Kidney capillary endothelial cell (primary cell): ENCODE measurements at places on chromosomes 16 and 17.

- DNase-seq = no peak
Measured at GRCh38 chr16:10297341-10298006, 88.4 kb upstream of the ATF7IP2 start.

DNA sequence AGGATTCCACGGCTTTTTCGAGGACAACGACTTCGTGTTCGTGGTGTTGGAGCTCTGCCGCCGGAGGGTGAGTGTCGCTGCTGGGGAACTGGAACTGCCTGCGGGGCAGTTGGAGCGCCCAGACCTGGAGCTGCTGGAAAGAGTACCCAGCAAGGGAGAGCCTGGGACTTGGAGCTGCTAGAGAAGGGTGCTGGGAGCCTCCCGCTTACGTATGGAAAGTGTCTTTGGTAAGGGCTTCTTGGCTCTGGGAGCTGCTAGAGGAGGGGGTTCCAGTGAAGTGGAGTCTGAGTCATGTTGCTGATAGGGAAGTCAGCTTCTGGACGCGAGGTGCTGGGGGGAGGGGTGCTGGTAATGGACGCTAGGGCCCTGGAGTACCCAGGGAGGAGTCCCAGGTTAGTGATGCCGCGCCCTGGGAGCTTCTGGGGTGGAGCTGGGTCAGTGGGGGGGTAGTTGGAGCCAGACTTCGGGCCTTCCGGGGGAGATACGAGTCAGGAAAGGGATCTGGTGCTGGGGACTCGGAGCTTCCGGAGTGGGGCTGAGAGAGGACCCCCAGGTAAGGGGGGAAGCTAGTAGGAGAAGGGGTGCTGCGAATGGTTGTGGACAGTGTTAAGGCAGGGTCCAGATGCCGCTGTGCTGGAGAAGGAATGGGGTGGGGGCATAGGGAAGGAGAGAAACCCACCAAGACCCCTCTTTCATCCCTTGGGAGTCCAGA is 741 bp downstream of the PLK1 start:
- DNase-seq = peak; percentile 30

DNA sequence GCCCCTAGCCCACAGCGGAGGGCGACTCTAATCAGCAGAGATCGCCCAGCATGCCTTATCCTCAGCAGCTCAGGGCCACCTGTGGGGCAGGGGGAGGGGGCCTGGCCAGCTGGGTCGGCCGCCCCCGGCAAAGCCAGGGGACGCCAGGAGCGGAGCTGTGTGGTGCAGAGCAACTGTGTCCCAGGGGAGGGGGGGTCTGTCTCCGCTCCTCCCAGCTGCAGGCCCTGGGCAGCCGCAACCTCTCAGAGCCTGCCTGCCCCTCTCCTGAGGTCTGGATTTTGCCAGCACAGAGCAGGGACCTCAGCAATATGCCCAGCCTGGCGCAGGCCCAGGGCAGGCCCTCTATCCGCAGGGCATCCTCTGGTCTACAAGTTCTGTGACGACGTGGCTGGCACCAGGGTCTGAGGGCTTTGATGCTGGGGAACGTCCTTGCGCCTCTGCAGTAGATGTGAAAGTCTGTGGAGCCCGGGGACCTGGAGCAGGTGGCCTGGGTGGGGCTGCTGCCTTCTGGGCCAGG is 36.5 kb upstream of the SLC38A10 start:
- DNase-seq = no peak

GRCh38 chr16:72665701-72666100 is 382.2 kb downstream of the ZFHX3 start:
- no peak for DNase-seq

GRCh38 chr17:75047398-75048098 is 523 bp downstream of the KCTD2 start:
- no peak for DNase-seq

GRCh38 chr17:13474073-13474800 is 127.5 kb downstream of the HS3ST3A1 start:
- DNase-seq = no peak

GRCh38 chr17:76356803-76357456 is 3.2 kb upstream of the PRPSAP1 start:
- DNase-seq = no peak

DNA sequence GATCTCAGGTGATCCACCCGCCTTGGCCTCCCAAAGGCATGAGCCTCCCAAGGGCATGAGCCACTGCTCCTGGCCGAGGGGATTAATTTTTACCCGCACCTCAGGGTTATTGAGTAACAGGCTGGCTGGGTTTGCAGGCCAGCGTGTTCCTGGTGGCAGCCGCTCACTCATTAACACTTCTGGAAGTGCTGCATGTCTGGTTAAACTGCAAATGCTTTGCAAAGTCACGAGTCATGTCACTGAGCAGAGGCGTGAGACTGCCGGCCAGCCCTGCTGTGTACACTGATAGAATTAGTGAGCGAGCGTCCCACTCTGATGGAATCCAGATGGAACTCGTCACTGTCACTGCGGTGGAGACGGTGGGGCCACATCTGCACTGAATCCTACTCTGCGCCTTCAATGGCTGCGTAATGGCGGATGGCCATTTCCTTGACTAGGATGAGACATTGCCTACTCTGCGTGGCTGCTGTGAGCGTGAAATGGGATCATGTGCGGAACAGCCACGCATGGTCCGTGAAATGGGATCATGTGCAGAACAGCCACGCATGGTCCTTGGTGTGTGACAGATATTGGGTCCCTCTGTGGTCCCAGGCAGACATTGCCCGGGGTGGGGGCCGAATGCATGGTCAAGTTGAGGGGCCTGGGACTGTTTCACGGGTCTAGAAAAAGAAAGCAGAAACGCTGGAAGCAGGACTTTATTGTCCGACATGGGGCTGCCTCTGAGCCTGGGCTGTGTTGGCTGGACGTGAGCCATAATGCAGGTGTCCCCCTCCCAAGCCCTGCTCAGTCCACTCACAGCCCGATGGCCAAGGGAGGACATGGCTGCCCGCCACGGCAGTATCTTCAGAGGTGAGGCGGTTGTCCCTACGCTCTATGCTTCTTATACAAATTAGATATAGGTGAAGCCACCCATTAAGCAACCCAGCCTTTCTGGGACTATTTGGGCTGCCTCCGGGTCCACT is 740 bp upstream of the SLC5A10 start:
- DNase-seq = no peak

DNA sequence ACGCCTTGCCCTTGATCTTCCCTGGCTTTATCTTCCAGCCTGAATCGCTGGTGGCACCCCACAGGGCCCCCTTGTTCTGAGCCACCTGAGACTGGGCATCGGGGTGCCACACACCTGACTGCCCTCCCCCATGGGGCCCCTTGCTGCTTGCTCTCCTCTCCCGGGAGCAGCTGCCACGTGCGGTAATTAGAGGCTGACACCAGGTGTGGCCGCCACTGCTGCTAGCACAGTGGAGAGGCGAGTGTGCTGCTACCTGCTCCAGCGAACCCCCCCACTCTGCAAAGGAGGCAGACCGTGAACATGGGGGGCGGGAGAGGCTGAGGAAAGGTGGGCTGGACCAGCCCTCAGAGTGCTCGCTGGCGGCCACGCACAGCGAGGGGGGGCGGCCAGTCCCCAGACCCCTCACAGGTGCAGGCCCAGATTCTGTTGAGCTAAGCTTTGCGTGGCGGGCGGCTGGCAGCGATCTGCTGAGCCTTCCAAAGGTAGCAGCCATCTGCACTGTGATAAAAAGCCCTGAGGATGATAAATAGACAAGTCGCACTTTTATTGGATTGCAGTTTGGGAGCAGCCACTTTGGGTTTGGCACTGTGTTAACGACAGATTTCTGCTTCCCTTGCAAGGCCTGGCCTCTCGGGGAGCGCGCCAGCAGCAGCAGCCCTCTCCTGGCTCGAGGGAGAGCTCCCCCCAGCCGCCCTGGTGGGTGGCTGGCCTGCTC is 167.9 kb upstream of the GSE1 start:
- no peak for DNase-seq

- DNase-seq = no peak
Measured at GRCh38 chr16:73885319-73885718, 411.3 kb upstream of the PSMD7 start.

GRCh38 chr17:29383686-29384085 is 6.5 kb upstream of the TAOK1 start:
- no peak for DNase-seq

DNA sequence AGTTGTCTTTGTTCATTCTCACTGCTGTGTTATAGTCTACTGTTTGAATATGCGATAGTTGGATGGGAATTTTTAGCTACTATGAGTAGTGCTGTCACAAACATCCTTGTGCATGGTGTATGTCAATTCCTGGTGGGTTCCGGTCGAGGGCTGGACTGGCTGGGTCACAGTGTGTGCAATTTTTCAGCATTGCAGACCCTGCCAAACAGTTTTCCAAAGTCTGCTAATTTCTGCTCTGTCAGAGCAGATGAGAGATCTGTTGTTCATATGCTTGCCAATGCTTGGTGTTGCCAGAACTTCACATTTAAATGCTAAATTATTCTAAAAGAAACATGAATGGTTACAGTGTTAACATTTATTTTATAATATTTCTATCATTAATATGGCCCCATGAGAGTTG is 3.6 kb upstream of the C16orf96 start:
- DNase-seq = no peak

GRCh38 chr16:87959391-87959990 is 8.3 kb downstream of the BANP start:
- no peak for DNase-seq

- no peak for DNase-seq
Measured at GRCh38 chr17:15038656-15039055, 226.5 kb downstream of the PMP22 start.

- DNase-seq = no peak
Measured at GRCh38 chr16:79347277-79347676, 253.3 kb downstream of the MAF start.

DNA sequence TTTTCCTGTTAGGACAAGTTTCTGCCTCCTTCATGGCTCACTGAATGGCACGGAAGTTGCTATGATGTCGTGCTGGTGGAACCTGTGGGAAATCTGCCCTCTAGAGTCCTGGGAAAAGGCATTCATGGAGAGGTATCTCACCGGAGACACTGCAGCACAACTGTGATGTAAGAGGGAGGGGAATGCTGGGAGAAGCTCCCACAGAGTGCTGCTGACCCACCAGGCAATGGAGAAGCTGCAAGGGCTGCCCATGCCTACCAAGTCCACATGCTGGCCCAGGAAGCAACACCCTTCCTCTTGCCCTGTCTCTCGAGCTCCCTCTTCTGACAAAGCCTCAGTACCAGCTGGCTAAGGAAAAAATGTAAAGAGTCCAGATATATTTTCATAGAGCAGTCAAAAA is 45.2 kb upstream of the SLC5A11 start:
- DNase-seq = no peak

- peak; percentile 79 for DNase-seq
Measured at GRCh38 chr16:89721546-89722391, 432 bp downstream of the ZNF276 start.

GRCh38 chr16:13781169-13781564 is 138.8 kb upstream of the ERCC4 start:
- no peak for DNase-seq

- no peak for DNase-seq
Measured at GRCh38 chr17:80214878-80215210, 5.3 kb downstream of the SGSH start.

DNA sequence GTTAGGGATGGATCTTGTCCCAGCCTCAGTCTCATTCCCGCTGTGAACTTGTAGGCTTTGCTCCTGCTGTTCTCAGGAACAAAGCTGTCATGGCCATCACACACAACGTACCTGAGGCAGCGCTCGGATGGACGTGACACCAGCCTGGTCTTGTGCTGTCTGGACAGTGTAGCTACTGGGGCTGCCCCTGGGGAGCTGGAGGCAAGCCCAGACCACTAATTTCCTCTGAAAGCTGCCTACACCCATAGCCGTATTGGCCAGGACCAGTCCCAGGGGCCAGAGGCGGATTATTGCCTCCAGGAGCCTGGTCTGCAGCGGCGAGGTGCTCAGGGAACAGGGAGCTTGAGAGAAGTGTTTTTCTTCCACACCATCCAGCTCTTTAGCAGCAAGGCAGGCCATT is 11.7 kb downstream of the ZNHIT3 start:
- no peak for DNase-seq

- DNase-seq = no peak
Measured at GRCh38 chr17:8087075-8087951, at the start of gene ALOX12B. ALOX12B (minus strand) TSS chr17:8087716; CDS start chr17:8087442, 274 bp downstream.

GRCh38 chr16:50763211-50763610 is 21.3 kb downstream of the CYLD start:
- DNase-seq = no peak

DNA sequence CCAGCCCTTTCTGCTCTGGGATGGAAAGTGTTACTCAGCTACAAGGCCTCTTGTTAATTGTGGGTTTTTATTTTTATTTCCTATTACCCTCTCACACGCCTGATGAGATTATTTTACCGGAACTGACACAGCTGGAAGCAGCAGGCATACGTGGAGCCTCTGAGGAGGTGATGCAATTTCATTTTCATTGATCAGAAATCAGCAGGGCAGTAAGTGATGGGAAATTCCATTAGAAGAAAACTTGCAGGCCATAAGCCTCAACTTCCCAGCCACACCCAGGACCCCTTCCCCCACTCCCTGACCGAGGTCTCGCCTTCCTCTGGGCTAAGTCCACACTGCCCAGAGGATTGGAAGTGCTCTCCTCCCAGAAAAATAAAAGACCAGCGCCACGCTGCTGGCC is 69.7 kb downstream of the ZFHX3 start:
- no peak for DNase-seq

DNA sequence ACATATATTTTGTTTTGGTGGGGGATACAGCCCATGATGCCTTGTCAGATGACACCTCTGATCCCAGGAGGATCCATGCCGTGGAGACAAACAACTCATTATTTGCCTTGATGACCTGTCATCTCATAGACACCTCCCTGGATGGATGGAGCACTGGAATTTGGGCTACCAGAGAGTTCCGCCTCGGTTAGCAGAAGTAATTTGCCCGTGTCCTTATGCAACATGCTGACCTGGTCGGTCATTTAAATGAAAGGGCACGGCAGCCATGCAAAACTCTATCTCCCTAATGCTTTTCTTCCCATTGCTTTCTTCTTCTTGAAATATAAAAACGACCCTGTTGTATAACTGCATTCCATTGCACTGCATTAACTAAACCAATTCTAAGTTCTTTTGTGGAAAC is 145.3 kb downstream of the GRIN2A start:
- DNase-seq = no peak

DNA sequence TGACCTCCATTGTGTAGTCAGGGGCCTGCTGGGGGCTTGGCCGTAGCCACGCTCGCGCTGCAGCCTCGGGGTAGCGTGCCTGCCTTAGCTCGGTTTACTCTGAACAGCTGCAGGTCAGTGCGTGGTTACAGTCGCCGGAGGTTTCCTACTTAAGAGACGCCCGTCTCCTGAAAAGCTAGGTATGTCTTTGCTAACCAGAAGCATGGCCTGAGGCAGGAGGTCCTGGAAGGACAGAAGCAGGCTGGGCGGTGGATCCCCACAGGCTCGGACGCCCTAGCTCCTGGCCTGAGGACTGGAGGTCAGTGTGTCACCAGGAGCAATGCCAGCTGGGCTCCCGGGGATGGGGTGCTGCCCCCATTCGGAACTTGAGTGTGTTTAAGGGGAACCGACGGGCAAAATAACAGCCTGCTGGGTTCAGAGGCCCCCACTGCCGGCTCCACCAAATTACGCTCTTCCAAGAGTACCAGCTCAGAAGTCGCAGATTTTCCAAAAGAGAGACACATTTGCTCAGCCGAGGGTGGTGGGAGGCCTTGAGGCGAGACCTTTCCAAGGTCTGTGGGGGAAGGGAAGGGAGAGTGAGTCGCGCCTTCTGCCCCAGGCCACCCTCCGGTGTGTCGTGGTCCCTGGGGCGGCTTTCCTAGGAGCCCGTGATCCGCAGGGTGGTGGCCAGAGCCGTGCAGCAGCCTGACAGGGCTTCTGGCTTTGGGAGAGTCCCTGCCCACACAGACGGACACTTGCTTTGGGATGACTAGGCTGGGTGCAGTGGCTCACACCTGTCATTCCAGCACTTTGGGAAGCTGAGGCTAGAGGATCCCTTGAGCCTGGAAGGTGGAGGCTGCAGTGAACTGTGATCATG is 3.9 kb upstream of the GNG13 start:
- no peak for DNase-seq
